GM18507 (cell line): ENCODE measurements at places on chromosomes 6 and 20.

- DNase-seq = no peak
Observed at GRCh38 chr20:52493171-52493721, 301.7 kb upstream of the ZFP64 start.

DNA sequence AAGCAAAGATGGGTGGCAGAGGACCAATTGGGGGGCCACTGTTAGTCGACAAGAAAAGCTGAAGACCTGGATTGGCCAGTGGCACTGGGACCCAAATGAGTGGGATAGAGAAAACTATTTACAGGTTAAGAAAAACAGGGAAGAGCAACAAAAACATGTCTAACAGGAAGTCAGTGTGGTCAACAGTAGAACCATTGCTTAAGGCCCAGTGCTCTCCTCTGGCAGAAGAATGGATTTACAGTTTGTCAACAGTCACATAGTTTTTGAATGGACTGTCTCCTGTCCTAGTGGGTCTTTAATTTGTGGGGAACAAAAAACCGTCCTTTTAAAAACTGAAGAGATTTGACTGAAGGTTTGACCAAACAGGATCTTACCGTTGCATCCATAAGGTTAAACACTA is 12.1 kb upstream of the WTAP start:
- no peak for DNase-seq

DNA sequence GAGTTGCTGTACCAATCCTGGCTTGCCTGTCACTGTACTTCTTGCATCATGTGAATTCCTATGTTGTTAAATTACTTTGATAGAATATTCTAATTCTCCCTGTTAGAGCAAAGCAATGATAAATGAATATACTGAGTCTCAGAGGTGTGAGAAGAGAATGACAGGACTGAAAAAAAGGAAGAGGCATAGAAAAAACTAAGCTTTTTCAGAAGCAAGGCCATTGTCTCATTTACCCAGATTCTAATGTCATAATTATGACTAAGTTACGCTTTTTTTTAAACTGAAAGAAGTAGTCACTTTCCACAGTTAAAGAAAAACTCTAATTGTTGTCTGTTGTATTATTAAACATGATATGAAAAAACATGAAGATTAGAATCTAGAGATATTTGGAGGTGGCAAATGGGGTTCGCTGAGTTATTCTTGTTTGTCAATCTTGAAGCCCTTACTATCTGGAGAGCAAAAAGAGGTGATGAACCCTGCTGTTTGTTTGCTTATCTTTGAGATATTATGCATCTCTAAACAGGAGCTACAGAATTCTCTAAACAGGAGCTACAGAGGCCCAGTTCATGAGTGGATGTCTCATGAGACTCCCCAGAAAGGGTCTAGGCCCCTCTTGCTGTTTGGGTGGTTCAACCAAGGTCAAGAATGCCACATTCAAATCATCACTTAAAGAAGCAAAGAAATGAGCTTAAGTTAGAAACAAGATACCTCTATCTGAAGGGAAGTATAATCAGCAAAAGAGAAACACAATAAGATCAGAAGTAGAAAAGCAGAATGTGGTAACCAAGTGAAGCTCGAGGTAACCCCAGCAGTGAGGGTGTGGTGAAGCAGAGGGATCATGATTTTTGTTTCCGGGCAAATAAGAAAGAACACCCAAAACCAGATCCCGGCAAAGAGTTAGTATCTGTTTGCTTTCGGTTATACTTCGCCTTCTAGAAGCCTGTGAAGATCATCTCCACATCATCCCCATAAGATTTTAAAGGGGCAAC is 33.3 kb upstream of the THEMIS start:
- no peak for DNase-seq

DNA sequence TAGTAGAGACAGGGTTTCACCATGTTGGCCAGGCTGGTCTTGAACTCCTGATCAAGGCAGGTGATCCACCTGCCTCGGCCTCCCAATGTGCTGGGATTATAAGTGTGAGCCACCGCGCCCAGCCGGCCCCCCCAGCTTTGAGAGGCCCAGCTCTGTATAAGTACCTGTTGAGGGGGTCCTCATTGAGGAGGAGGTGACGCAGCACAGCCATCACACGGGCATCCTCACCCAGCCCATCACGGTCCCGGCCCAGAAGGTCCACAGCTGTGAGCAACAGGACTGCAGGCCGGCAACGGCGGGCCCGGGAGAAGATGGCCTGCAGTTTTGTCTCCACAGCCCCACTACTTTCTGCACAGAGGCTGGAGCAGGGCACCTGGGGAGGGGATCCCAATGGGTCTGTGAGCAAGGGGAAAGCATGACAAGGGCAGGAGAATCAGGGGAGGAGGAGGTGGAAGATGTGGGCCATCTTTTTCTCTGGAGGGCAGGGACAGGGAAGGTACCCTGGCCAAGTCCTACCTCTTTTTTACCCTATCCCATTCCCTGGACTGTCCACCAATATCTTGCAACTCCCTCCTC is 7.7 kb downstream of the GNMT start:
- DNase-seq = no peak

GRCh38 chr6:37277001-37277409 is 19.1 kb upstream of the TMEM217 start:
- DNase-seq = no peak

DNA sequence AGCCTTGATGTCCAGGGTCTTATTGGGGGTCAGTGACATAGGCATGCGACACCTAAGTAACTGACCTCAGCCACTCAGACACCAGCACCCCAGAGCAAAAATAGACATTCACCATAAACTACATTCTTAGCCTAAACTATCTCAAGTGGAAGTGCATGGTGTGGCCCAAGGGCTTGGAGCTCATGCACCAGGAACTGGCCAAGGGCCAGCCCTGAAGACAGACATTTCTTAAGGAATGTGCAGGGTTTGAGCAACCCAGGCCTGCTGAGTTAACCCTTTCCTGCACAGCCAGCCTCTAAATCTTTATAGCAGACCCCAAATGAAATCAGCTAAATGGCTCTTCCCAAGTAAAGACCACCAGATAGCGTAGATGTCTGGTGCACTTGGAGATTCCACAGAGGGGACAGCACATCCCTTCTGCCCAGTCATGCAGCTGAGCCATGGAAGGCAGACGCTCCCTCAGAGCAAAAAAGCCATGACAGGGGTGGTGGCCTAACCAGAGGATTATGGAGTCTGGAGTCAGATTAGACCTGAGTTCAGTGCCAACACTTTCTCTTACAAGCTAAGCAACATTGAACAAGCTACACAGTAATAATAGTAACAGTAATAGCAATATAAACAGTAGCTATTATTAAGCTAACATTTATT is 222.6 kb downstream of the ZMYND8 start:
- DNase-seq = no peak

DNA sequence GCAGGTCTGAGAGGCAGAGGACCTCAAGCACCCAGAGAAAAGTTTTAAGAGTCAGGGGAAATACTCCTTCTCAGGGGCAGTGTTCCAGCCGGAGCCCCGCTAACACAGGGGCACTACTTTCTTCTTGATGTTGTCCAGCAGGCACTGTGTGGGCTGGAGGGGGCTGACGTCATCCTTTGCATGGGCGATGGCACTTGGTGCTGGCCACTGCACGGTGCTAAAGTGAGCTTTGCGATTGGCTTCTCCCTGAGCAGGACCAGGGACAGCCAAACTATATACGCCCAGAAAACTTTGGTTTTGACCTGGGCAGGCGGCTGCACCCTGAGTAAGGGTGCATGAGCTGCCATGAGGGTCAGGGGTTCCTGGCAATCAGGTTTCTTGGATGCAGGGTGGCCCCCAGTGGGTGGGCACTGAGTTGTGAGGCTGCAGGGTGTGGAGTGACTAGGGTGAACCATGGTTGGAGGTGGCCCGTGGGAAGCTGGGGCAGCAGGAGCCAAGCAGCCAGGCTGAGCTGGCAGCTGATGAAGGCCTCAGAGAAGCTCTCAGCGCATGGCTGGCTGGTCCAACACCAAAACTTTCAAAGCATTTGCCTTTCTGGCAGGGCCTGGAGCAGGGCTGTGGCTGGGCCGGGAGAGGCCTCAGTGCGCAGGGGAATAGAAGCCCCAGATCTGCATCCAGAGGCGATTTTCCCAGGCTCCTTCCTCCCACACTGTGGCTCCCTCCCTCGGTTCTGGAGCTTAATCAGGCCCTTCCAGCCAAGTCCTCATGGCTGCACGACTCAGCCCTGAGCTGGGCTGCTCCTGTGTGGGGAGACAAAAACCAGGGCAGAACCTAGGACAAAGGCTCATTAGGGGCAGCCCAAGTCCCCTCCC is 18.3 kb downstream of the MRPS18A start:
- no peak for DNase-seq

DNA sequence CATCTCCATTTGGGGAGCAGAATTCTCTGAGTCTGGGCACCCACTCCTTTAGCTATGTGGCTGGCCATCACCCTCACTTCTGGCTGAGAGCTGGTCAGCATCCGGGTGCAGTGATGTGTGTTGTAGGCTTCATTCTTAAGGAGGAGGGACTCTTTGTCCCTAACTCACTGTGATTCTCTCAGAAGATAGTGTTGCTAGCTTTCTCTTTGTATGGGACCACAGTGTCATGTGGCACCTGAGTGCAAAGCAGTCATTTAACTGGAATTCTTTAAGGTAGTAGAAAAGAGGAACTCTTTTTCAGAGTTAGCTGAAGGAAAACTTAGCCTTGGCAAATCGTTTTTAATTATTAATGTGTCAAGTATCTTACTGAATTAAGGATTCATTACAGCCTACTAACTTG is 165.9 kb downstream of the JARID2 start:
- no peak for DNase-seq

GRCh38 chr20:54308804-54309203 is 100.9 kb downstream of the PFDN4 start:
- no peak for DNase-seq

DNA sequence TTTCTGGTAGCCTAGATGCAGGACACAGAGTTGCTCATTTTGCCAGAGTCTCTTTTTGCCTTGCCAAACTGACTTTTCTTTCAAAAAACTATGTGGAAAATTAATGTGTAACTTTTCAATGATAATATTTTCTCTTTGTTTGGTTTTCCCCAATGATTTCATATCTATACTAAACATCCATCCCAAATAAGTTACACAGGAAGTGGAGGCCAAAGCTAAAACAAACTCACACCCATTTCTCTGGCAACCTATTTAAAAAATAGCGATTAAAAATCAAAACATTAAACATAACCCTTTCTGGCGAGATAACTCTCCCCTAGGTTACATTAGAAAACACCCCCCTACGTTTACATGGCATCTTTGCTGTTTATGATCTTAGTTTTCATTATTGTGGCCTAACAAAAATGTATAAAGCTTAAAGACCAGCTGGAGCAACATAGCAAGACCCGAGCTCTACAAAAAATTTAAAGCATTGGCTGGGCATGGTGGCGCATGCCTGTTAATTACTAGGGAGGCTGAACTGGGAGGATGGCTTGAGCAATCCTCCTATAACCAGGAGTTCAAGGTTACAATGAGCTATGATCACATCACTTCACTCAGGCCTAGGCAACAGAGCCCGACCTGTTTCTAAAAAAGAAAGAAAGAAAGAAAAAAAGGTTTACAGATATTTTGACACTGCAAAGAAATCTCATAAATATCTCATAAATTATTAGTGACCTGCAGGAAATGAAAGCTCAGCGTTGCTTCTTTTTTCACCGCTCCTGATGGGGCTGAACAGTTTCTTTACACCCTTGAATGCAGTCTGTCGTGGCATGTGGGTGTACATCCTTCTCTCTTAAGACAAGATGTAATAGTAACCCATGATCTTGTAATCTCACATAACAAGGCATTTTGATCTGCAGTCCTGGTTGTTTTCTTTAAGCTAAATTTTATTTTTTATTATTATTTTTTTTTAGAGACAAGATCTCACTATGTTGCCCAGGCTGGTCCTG is 32.8 kb upstream of the CEP85L start:
- DNase-seq = no peak

- DNase-seq = no peak
Observed at GRCh38 chr6:149477544-149477943, 7.3 kb downstream of the ZC3H12D start.

DNA sequence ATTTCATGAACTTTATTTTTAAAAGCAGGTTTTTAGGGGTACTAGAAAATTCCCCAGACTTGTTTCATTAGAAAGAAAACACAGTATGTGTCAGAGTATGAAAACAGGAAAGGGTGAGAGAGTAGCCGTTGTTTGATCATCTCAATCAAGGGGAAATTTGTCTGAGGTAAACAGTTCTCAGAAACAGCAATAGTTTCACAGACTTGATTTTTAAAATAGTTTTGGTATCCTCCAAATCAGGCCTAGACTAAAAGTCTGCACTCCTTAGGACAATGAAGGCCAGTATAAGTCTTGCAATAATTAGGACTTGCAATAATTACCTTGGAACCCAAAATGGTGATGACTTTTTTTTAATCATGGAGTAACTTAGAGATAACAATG is 176.6 kb upstream of the TAB2 start:
- DNase-seq = no peak

- no peak for DNase-seq
Observed at GRCh38 chr6:161355696-161356095, 81.8 kb upstream of the AGPAT4 start.

DNA sequence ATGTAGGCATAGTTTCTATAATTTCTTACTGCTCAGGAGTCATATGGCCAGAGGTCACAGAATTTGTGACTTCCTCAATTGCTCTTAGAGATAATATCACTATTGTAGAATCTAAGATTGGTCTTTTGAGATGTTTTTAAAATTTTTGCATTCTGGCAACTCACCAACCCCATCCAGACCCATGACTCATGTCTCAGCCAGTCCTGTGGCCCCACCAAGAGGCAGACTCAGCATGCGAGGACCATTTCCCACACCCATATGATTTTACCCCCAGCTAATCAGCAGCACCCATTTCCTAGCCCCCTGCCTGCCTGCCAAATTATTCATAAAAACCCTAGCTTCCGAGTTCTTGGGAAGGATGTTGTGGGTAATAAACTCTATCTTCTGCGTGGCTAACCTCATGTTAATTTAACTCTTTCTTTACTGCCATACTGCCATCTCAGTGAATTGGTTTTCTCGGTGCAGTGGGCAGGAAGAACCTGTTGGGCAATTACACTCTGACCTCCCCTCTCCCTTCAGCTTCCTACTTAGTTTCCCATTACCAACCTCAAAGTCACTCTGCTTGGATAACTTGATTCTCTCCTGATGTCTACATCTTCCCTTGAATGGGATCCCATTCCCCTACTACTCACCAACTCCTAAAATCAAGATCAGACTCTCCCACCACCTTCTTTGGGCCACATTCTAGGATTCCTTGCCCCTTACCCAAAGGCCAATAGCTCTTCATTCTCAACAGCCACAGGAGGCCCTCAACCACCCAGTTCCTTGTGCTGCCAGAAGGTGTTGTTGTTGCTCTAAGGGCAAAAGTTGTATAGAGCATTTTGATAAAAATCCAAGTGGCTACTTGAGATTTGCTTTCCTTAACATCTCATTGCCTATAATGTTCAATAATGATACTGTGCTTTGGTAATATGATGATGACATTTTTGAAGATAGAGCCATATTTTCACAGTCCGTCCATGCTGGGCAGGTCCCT is 16.2 kb upstream of the IYD start:
- DNase-seq = no peak

- DNase-seq = no peak
Observed at GRCh38 chr6:76792394-76792793, 670.9 kb downstream of the HTR1B start.
